H7 (cell line): ENCODE measurements at places on chromosomes 6 and 20.

DNA sequence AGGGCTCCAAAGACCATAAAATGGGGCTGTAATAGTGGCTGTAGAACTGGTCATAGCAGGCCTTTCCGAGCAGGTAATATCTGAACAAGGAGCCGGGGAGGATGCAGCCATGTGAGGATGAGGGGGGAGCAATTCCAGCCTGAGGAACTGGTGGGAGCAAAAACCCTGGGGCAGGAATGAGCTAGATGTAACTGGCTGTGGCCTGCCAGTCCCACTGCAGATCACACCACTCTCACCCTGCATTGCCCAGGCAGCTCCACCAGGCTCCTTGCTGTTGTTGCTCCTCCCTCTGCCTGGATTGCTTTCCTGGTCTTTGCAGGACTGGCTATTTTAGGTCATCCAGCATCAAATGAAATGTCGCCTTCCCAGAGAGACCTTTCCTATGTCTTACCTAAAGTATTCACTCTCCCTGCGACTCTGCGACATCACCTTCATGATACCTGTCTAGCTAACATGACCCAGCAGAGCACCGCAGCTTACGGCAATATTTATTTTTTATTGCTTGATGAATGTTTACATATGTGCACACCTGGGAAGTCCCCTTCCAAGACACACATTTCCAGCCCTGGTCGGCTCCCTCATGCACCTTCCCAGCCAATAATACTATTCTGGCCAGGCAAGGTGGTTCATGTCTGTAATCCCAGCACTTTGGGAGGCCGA is 2.4 kb upstream of the ZFP64 start:
- DNase-seq: no peak

DNA sequence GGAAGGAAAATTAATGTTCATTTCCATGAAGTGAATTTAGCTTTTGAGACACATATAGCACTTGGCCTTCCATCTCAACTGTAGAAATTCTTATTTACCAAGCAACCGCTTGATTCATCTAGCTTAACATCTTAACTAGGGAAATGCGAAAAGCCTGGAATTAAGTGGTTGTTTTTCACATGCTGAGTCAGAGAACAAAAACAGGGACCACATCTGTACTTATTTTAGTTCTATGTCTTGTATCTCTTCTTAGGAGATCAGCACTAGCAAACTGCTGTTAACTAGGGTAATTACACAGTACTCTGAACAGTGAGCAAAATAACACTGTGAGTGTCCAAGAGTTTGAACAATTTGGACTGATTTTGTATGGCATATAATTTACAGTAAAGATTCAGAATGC is 590.9 kb upstream of the NRSN1 start:
- no peak for DNase-seq

DNA sequence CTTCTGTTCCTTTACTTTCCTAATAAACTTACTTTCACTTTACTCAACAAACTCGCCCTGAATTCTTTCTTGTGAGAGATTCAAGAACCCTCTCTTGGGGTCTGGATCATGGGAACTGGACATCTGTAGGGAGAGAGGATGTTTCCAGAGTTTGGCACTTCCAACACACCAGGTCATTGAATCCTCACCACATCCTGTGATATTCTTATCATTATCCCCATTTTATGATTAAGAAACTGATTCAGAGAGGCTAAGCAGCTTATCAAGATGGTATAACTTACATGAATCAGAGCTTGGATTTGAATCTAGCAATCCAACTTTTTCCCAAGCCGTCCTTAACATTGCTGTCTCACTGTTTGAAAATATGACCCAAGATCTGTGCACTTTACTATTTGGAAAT is 15.5 kb downstream of the PPIL6 start:
- DNase-seq: no peak

DNA sequence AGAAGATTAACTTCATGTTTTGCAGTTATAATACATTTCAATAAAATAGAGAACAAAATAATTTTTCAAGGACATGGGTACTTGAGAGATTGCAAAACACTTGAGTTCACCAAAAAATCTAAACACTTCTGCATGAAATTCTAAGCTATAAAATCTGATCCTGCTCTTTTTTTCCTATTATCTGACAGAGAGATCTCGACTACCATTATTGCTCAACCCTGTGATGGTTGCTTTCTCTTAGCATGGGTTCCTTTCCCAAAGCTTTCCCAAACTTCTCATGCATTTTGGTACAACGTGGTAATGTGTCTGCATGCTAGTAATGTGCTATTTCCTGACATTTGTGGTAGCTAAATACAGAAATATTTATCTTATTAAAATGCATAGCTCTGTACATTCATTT is 1243.1 kb upstream of the ADGRB3 start:
- no peak for DNase-seq

GRCh38 chr20:19995220-19995863 is 21.8 kb upstream of the NAA20 start:
- peak; percentile 51 for DNase-seq

DNA sequence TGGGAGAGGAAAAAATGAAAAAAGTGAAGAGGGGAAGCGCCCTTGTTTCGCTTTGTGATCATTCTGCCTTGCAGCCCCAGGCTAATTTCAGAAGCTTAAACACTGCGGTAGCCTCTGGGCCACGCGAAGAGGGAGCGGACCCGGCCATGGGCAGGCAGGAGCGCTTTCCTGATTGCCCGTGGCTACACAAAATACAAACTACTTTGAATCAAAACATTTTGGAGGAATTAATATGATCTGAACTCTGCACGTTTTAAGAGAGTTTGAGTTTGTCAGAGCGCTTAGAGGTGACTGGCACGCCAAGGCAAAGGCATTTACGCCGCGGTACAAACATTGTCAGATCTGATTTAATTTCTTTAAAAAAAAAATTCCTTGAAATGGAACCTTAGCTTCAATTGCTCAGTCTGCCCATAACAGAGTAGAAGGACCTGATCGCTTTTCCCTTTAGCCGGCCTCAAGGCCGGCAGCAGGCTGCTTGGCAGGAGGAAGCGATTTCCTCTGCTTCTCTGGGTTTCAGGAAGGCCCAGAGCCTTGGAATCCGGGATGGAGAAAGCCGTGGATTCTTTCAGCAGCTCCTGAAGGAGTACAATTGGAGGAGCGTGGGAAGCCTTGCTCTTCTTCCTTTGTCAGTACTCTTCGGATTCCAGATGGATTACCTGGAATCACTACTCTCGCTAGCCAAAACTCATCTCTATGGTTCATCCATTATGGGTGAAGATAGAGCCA is 9.7 kb downstream of the TFAP2D start:
- DNase-seq: no peak

GRCh38 chr6:21469213-21469612 is 124.3 kb upstream of the SOX4 start:
- no peak for DNase-seq

GRCh38 chr6:44837255-44837654 is 449.7 kb downstream of the CDC5L start:
- DNase-seq: no peak

DNA sequence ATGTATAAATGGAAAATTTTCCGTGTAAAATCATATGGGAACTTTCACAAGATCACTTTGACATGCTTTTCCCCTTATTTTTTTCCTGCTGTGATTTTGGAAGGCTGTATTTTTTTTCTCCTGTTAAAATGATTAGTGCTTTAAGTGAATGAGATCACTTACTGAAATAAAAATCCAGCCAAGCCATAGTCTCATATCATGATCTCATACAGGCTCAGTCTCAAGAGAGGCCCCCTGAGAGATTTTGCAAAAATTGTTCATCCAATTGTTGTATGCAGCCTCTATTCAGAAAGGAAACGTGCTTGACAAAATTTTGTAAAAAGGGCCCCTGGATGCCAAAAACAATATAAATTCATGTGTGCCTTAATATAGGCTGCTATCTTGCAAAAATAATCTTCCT is 528.2 kb downstream of the HDGFL1 start:
- DNase-seq: no peak

DNA sequence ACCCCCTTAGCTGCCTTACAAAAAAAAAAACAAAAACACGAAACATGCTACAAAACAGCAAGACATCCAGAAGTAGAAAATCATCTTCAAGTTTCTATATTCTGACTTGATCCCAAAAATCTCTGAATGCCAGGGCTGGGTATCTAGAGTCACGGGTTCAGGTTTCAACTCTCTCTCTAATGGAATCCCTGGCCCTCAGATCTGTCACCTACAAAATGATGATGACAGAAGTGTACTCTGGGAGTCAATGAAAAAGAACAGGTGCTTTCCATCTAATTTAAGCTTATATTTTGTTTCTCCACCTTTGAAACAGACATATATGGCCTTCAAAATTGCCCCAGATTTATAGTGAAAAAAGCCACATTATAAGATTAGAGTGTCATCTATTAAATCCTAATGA is 18.3 kb downstream of the RTN4IP1 start:
- DNase-seq: no peak

- DNase-seq: no peak
These were observed 88.9 kb upstream of the ECI2 start for GRCh38 chr6:4224067-4224978.

GRCh38 chr6:49626811-49627210 is 9.8 kb downstream of the RHAG start:
- no peak for DNase-seq

DNA sequence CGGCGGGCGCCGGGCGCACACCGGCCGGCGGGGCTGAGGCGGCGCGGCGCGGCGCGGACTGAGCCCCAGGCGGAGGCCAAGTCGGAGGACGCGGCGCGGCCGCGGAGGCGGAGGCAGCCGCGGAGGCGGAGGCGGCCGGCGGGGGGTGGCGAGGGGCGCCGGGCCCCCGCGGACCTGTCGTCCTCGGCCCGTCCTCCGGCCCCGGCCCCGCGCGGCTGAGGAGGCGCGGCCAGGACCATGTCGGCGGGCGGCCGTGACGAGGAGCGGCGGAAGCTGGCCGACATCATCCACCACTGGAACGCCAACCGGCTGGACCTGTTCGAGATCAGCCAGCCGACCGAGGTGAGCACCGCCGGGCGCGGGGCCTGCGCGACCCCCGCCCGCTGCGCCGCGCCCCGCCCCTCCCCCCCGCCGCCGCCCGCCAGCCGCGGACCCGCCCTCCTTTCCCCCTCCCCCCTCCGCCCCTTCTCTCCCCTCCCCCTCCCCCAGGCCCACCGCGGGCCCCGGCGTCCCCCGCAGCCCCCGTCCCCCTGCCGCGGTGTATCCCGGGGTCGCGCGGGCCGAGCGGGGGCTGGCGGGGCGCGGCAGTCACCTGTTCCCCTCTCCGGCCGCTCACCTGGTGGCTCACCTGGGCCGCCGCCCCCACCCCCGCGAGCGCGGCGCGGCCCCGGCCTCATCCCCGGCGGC is at the start of gene AFDN:
TSS of gene AFDN (plus strand) at position 16 of the 687 bp plus-strand sequence. CDS start at position 238, 222 bp downstream.
- DNase-seq: peak; percentile 89

DNA sequence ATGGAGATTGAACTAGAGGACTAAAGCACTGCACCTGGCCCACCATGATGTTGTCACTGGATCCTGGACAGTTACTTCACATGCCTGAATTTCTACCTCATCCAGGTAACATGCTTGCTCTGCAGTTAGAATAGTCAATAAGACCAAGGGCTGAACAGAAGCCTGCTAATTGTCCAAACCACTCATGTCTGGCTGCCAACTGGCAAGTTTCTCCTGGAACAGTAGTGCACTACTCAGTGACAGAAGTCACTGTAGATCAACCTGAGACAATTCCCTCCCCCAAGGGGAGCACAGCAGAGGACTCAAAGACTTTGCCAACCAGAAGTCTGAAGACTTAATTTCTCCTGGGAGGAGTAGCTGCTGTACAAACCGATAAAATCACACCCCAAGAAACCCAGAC is 454.6 kb upstream of the MARCKS start:
- no peak for DNase-seq

- no peak for DNase-seq
These were observed 90.5 kb downstream of the MAN1A1 start for GRCh38 chr6:119259027-119259426.

- DNase-seq: no peak
These were observed 33.1 kb upstream of the SEC63 start for GRCh38 chr6:107991061-107991460.

DNA sequence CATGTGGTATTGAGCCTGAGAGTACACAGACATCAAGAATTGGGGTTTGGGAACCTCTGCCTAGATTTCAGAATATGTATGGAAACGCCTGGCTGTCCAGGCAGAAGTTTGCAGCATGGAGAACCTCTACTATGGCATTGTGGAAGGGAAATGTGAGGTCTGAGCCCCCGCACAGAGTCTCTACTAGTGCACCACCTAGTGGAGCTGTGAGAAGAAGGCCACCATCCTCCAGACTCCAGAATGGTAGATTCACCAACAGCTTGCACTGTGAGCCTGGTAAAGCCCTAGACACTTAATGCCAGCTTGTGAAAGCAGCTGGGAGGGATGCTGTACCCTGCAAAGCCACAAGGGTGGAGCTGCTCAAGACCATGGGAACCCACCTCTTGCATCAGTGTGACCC is 658.2 kb downstream of the HACE1 start:
- DNase-seq: no peak

GRCh38 chr6:90656325-90656724 is 69.5 kb upstream of the MAP3K7 start:
- DNase-seq: no peak

DNA sequence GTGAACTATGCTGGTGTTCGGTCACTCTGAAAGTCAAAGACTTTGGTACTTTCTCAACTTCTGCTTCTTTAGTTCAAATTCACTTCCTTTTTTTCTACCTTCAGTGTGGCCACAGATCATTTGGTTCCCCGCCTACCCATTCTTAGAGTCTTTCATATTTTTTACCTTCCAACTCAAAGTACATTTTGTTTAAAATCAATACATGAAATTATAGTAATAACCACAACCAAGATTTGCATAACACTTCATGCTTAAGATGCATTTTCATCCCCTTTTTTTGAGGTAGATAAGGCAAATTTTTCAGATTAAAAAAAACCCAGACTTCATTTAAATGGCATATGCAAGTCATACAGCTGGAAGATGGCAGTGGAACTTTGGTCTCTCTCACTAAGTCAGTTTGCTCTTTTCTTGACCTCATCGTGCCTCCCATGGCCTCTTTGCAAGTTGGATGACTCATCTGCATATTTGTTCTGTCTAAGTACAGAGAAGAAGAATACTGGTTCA is 11.9 kb upstream of the CNR1 start:
- DNase-seq: no peak

DNA sequence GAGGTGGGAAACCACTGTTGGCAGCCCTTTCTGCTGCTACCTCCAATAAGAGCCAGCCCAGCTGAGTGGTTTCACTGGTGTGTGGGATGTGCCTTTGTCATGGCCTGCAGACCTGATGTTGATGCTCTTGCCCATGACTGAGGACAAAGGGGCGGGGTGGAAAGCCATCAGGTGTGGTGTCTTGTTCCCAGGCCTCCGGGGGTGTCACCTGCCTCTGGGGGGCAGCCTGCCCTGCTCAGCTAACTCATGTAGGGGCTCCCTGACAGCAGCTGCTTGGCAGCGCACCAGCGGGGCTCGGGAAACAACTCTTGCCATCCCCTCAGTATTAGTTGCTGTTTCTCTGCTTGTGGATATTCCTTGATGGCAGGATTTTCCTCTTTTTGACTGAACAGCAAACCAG is 91.3 kb downstream of the LYRM2 start:
- DNase-seq: peak; percentile 28

GRCh38 chr20:52175840-52176239 is 15.7 kb downstream of the ZFP64 start:
- DNase-seq: peak; percentile 35
